Amniotic epithelial cell (primary cell): ENCODE measurements at places on chromosomes 3 and 15.

- no peak for DNase-seq
Observed at GRCh38 chr3:16460273-16460672, 53.2 kb downstream of the RFTN1 start.

DNA sequence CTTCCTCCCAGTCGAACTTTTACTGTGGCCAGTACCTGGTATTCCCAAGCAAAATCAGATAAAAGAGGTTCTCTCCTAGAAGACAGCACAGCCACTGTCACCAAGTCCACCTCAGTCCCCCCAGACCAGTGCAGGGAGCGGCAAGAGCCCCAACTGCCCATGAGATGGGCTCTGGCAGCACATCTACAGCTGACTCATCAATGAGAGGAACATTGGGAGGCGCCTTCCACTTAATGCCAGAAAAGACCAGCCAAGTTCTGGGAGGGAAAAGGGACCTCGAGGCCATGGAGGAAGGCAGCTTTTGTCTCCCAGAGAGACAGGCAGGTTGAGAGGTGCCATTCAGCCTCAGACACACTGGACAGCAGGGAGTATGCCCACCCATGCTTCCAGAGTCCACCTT lies 28.2 kb downstream of the POC1A start:
- DNase-seq = no peak

GRCh38 chr3:71901645-71902044 lies 116.7 kb upstream of the PROK2 start:
- no peak for DNase-seq

GRCh38 chr3:70006089-70006488 lies 6.6 kb downstream of the SAMMSON start:
- DNase-seq = peak; percentile 38

DNA sequence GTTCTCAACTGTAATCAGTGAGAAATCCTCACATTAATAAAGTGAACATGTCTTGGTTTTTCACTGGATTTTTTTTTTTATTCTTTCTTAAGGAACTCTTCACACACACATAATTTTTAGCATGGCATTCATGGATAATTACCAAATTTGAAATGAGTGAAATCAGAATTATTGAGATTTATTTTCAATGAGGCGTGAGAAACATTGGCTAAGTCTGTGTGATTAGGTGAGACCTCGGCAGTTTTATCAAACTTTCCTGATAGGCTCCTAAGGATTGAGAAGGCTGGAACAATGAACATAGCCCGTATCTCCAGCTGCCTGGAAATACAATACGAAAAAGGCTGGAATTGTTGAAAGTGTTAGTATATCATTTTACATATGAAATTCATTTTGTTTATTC lies 35.5 kb downstream of the MDFIC2 start:
- no peak for DNase-seq

DNA sequence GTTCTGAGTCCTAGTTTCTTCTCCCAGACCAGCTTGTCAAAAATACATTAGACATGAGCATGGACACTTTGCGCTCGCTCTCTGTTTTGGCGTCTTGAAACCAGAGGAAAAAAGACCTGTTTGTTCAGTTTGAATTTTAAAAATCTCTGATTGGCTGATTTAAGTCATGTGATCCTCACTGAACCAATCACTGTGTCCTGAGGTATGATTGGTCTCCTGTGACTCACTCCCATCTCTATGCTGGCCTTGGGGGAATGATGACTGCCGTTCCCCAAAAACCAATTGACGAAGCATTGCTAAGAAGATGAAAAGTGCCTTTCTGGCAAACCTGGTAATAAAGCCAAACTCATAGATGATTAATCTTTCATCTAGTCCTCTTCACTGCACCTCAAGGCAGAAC lies 256.5 kb downstream of the IL5RA start:
- no peak for DNase-seq

GRCh38 chr3:105533960-105534359 lies 167.3 kb downstream of the ALCAM start:
- peak; percentile 36 for DNase-seq

- no peak for DNase-seq
Observed at GRCh38 chr15:73139744-73140553, 87.7 kb downstream of the NEO1 start.

DNA sequence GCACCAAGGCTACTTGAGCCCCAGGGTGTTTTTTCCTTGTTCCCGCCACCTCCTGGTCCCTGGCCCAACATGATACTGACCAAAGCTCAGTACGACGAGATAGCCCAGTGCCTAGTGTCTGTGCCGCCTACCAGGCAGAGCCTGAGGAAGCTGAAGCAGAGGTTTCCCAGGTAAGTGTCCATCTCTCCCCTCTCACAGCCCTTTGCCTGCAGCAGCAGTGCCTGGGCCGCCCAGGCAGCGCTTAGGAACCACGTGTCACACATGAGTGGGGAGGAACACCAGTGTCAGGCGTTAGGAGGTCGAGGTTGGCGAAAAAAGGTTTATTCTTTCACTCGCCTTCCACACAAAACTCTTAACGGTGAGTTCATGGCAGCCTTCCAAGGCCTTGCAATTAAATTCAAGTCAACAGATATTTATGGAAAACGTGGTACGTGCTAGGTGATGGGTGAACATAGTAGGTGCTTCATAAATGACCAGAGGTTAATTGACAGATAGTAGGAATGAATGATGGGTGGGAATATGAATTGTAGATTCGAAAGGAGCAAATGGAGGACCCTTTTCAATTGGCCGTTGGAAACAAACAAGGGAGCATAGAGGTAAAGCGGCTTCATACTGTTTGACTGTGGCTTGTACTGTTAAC lies 486 bp downstream of the CDIN1 start:
- peak; percentile 18 for DNase-seq

- DNase-seq = no peak
Observed at GRCh38 chr3:155138677-155139076, 58.6 kb downstream of the MME start.

DNA sequence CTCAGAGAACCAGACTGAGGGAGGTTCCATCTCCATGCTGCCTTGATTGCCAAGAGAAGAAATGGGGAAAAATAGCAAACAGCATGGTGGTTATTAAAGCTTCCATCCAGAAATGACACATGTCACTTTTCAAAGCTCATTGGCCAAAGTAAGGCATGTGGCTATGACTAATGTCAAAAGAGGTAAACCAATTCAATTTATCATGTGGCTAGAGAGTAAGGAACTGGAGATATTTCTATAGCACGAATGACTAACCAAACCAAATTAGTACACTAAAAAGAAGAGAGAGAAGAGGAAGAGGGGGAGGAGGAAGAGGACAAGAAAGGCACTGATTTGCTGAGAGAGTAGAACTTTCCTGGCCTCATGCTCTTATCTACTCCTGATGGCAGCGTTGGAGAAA lies 115.2 kb upstream of the SLC6A11 start:
- DNase-seq = no peak

GRCh38 chr3:17830788-17831187 lies 88.4 kb upstream of the TBC1D5 start:
- DNase-seq = no peak

GRCh38 chr3:101817992-101818391 lies 31.3 kb upstream of the NFKBIZ start:
- DNase-seq = no peak

GRCh38 chr3:90055666-90056065 lies 948.2 kb downstream of the EPHA3 start:
- no peak for DNase-seq

DNA sequence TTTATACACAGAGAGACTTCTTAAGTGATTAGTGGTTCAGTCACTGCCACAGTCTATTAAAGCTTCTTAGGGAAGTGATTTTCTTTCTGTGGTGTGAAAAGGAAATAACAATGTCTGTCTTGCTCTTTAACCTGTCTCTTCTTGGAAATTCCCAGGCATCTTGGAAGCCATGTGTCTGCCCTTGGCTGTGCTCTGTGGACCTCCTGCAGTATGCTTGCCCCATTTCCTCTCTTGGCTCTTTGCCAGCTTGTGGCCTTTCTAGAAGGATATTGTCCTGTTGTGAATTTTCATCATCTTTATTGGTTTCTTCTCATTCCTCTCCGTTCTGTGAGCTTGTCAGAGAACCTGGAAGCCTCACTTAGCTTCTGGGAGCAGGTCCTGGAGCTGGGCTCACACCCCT lies 338.4 kb upstream of the C2CD4B start:
- peak; percentile 24 for DNase-seq

- DNase-seq = no peak
Observed at GRCh38 chr15:100008258-100008657, 275.0 kb upstream of the LYSMD4 start.

DNA sequence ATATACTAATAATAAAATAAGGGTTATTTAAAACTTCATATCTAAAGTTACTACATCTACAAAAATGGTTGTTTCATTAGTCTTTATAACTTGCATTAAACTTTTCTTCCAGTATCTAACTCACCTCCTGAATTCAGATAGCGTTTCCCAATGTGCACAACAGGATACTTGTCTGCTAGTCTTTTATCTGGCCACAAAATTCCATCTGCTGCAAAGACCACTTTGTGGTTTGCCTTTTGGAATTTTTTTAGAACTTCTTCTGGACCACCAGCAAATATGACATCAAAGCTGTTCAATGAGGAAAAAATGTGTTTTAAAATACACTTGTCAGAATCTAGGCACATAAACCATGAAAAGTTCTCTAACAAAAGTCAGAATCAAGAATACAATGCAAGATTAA lies 50.8 kb downstream of the PLOD2 start:
- DNase-seq = peak; percentile 62

DNA sequence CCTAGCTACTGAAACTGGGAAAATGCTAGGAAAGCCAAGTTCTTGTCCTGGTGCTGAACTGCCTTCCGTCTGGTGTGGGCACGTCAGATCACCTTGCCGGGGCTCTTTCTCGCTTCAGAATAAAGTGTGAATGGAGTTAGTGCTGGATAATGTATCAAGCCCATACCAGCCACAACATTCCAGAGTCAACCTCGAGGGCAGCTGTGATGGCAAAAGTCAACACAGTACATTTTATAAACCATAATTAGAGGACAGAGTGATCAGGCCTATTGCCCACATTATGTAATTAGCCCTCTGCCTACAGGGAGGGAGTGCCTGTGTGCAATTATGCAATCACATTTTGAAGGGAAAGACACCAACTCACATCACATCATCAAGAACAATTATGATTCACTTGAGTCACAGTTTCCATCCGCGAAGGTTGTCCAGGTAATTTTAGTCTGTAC lies 165.2 kb downstream of the RORA start:
- no peak for DNase-seq

DNA sequence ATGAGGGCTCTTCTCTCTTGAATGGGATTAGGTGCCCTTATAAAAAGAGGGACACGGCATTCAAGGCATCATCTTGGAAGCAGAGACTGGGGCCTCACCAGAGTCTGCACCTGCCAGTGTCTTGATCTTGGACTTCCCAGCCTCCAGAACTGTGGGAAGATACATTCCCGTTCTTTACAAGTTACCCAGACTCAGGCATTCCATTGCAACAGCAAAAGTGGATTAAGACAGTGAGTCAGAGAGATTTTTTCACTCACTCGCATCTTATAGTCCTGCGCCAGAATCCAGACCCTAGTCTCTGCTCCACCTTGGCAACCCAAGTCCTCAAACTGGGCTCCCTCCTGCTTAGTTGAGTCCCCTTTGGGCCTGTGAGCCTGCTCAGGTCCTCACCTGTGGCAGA lies 2.7 kb downstream of the LCTL start:
- peak; percentile 79 for DNase-seq

DNA sequence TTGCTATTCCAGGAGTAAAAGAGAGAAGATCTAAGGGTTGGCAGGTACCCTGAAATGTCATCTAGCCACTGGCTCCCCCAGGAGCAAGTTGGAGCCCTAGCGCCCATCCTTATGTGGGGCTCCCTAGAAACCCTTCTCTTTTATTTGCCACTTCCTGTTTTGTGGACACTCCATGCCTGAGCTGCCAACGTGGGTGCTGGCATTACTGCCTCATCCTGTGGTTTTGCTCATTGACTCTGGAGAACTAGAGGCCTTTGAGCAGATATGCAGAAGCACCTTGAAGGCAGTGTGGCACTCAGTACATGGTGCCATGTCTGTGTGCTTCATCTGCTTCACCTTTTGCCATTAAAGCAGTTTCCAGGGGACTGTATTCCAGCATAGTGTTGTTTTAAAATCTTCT lies 8.1 kb downstream of the EDEM1 start:
- DNase-seq = peak; percentile 40

DNA sequence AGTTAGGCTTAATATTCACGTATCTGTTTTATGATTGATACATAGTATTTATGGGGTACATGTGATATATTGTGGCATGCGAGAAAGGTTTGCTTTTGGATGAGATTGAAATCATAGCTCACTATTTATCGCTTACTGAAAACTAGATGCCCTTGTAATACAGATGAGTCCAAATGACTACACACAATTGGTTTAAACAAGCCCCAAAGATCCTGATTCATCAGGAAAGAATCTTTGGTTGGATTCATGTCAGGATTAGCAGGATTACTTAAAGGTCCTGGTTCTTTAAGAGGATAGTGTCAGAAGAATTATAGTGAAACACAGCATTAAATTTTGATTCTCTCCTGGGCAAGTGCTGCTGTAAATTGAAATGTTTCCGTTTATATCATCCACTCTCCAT lies 18.6 kb upstream of the AADAC start:
- peak; percentile 87 for DNase-seq

- DNase-seq = peak; percentile 73
Observed at GRCh38 chr3:100006570-100007271, 107.6 kb downstream of the FILIP1L start.

DNA sequence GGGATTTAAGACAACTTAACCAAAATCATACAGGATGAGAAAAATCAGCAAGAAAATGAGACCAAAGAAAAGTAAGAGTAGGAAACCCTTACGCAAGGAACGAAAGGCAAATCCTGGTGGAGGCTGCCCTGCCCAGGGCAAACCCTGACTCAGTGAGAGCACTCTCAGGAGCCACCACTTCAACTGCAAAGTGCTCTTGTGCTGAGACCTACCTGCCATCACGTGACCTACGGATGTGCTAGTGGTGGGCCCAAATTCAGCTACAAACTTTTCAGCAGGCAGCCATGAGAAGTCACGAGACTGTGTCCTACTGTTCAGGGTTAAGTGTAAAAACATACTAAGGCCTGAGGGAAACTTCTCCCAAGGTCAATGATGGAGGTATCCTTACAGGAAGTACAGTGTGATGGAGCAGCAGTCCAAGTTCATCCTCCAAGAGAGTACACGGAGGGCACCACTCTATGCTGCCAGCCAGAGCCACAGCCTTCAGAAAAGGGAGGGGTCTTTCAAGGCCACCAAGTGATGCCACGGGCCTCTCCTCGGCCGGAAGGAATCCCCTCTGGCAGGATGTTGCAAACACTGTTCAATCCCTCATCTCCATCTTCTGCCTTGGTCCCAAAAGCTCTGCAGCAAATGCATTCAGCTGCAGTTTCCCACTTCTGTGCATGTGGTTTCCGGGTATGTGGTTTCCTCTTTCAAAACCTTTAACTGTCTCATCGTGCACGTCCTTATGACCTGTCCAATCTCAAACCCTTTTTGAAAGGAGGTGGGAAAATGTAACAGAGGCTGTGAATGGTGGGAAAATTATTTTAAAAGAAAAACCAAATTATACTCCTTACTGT lies 9.5 kb downstream of the CHSY1 start:
- DNase-seq = peak; percentile 75

DNA sequence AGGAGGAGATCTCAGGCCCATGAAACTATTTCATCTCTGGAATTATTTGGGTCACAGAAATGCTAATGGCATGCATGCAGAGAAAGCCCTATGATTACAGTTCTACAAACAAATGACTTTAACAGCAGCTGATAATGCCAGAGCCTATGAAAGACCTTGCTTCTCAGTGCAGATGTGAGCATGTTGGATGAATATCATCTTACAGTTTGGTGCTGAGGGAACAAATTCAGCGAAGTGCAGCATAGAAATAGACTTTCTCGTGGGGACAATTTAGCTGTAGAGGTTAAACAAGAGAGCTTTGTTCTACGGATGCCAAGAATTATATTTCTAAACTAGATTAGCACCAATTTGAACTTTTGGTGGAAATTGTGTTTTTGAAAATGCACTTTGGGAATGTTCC lies 27.7 kb downstream of the PTX3 start:
- no peak for DNase-seq

- peak; percentile 18 for DNase-seq
Observed at GRCh38 chr3:193829781-193830180, 236.8 kb downstream of the OPA1 start.
